ENCODE measurements at places on chromosomes 6 and 20.
A peak's percentile ranks its signal among the peaks of the same experiment; 100 is the strongest.

DNA sequence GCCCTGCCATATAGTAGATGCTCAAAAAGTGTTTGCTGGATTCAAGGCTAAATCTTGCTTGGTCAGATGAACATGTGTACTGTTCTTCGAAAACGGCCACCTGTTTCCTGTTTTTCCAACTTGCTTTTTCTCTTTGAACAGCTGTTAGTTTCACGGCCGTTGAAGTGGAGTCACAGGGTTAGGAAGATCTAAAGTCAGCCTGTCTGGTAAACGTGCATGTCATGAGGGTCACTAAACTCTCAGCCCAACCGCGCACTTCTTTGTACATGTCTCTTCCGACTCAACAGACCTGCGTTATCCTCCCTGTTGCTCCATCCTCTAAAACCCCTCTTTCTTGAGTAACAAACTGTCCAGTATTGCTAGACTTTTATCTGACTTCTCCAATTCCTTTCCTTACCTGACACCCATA, 93.2 kb upstream of the MAN1A1 start:
- no peak for DNase-seq

GRCh38 chr20:57080796-57081195, 185.6 kb downstream of the BMP7 start:
- no peak for DNase-seq

DNA sequence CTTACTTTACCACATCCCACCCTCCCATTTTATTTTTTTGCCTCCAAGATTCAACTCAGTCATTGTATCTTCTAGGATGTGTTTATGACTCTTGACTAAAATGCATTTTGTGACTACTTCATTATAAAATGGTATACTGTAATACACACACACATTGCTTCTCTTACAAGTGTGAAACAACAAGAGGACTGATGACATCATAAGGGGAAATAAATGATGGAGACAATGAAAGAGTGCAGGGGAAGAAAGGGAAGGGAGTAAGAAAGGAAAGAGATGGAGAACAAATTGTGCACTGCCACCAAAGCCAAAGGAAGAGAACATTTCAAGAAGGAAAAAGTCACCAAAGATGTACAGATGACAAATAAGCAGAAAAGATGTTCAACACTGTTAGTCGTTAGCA, 102.6 kb downstream of the CD164 start:
- no peak for DNase-seq

DNA sequence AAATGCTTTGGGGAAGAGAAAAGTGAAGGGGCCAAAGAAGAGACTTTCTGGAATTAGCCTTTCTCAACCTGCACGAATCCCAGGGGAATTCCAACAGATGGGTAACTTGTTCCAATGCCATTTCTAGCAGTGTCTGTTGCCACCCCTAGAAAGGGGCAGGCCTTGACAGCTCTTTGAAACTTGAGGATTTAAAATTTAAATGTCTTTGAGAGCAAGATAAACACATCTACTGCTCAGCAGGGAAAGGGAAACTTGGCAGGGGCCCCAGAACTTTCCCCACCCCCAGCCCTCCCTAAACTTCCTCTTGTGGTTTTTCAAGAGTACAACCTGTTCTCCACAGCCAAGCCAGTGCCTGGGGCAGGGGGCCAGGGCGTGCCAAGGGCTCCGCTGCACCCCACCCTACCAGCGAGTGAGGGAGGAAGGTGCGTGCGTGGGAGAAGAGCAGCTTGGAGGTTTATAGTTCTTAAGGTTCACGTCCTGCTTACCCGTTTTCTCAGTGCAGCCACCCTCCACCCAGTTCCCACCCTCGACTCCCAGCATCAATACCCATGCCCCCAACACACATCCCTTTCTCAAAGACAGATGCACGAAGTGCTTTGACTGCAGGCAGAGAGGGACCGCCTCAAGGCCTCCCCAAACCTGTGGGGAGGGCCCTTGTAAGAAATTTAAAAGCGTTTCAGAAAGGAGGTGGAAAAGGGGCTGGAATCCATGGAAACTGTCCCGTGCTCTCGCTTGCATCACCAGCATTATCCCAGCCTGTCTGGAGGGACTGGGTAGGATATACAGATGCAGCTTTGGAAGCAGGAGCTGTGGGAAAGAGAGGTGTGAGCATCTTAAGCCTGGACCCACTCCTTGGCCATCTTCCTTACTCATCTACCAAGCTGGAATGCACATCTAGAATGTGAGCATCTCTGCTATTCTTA, 4.5 kb upstream of the TAF8 start:
- peak; percentile 64 for DNase-seq

DNA sequence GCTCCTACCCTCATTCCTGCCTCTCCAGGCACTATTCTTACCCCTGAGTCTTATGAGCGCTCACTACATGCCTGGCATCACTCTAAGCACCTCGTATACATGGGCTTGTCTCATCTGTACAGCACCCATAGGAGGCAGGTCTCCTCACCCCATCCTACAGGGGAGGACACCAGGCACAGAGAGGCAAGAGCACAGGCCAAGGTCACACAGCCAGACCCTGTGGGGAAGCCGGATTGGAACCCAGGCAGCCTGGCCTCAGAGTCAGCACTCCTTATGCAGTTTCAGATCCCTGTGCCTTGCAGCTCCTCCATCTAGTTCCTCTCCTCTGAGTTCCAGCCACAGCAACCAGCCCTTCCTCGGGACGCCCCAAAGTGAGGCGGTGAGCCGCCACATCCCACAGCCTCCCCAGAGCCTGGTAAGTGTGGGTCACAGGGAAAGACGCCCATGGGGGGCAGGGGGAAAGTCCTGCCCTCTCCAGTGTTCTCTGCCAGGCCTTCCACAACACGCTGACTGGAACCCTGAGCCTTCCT, 103.3 kb downstream of the NFATC2 start:
- no peak for DNase-seq

DNA sequence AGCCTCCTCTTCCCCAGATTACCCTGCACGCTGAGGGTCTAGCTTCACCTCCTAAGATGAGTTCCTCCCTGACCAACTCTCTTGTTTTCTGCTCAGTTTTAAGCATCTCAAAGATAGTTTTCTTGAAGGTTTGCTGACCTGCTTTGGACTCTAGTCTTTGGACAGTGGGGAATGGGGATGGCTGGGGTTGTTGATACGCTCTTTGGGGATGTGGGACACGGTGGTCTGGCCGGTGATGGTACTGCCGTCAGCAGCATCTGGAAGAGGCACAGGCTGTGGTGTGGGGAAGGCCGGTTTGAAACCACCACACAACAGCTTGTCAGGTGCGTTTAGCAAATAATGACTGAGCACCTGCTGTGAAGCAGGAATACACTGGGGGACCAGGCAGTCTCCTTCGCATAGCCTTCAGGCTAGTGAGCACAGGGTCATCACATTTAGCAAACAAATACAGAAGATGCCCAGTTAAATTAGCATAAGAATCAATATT, 94.1 kb downstream of the TMEM242 start:
- DNase-seq = no peak

DNA sequence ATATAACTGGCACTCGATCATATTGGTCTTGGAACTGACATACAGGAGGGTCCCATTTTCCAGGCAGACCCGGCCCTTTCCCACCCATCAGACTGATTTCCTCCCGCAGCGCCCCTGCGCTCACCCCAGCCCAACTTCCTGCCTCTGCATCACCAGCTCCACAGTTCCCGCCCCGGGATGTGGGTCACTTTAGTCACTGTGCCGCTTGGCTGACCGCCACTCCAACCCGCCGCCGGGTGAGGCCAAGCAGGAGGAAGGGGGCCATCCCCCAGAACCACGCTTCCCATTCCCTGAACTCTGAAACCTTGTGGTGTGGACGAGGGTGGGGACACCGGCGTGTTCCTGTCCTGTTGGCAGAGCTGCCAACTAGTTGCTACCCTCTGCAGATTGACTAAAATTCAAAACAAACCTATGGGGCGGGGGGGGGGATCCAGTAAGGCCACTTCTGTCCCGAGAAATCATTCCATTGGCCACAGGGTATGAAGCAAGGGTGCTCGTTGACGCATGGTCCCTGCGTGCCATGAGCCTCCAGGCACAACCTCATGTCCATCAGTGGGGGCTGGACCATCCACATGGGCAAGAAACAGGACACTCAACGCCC, 12.3 kb downstream of the TGM2 start:
- no peak for DNase-seq

DNA sequence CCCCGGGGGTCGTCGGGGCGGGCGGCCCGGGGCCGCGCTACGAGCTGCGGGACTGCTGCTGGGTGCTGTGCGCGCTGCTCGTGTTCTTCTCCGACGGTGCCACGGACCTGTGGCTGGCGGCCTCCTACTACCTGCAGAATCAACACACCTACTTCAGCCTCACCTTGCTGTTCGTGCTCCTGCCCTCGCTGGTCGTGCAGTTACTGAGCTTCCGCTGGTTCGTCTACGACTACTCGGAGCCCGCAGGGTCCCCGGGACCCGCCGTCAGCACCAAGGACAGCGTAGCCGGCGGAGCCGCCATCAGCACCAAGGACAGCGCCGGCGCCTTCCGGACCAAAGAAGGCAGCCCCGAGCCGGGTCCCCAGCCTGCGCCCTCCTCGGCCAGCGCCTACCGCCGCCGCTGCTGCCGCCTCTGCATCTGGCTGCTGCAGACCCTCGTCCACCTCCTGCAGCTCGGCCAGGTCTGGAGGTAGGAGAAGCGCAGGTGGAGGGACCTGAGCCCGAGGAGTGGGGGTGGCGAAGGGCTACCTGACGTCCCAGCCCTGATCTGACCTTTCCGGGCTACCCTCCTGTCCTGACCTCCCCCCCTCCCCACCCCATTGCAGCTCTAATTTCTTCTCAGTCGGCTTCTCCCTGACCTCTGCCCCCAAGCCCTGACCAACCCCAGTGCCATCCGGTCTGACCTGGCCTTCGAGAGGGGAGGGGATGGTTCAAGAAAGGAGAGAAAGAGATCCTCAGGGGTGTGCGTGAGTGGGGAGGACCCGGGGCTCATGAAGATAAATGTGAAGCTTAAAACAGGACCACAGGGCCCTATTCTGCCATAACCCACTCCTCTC, 558 bp downstream of the XKR7 start:
- DNase-seq = peak; percentile 49

DNA sequence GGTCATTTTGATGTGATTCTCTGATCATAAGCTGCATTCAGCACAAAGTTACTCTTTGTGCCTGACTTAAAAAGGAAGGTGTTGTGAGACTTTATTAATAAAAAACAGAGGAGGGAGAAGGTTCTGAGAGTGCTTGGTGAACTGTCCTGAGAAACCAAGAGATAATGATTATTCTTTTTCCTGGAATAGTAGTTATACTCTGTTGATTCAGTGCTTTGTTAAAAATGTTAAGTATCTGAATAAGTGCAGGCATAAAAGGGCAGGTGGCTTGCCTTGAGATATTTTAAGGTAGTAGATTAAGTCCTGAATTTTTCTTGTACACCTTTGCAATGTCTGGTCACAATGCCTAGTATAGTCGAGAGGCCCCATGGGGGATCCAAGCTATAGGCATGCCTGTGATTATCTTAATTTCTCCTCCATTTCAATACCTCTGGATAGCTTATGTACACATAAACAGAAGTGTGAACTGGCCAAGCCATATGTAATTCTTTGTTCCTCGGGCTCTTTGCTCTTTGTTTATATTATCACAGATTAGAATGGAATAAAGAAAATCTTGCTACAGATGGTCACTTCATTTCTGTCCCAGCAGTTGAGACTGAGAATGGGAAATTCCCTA, 50.0 kb downstream of the SOBP start:
- no peak for DNase-seq

DNA sequence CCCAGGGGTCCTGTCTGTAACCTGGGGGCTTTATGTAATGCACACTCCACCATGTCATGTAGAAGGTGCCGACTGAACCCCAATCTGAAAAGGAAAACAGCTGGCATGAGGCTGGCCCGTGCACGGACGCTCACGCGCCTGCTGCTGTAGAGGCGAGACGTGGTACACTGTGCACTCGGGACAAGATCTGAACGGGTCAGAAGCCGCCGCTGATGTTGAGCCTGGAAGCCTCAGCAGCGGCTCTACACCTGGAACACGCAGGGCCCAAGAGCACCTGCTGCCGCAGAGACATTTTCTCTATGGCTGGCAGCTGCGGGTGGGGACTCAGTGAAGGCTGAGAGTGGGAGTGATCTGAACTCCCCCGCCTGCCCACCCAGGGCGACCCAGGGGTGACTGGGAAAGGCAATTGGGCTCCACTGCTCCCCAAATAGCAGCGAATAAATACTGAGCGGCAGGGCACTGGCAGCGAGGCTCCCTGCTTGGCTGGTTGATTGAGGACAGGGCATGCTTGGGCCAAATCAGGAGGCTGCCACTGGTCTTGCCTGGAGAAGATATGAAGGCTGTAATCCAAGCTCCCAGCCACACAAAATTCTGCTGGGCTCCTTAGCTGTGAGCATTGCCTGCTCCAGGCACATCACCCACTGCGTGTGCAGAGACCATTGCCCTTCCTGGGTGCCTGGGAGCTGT, 2.5 kb upstream of the OGFR start:
- no peak for DNase-seq

DNA sequence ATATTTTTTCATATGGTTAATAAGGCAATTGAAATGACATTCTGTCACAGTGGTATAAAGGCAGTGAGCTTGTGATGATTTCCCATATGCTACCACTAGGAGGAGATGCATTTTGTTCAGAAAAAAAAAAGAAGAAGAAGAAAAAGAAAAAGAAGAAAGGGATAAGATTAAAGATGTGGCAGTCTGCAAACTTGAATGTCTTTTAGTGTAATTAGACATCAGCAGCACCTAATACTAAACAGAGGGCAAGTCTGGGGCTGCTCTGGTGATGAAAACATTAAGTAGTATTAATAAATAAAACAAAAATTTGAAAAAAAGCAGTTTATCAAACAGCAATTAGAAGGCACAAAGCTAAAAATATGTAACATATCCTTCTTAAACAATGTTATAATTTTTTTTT, 95.4 kb upstream of the DEFB112 start:
- no peak for DNase-seq

DNA sequence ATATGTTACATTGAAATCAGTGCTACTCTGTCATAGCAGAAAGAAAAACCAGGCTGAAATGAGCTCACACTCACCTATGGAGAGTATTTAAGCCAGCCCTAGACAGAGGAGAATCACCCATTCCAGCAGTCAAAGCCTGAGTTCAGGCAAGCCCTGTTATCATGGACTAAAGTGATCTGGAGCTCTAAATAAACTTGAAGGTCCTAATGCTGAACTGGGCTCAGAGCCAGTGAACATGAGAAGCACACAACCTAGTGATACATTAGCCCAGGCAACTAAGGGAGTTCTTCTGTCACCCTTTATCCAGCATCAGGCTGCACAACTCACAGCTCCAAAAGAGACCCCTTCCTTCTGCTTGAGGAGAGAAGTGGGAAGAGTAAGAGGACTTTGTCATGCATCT, 425.0 kb downstream of the COL12A1 start:
- DNase-seq = no peak

- no peak for DNase-seq
These were observed 29.1 kb downstream of the MYH7B start for GRCh38 chr20:34984756-34985261.

GRCh38 chr6:70336996-70337742, 34.3 kb upstream of the COL9A1 start:
- DNase-seq = no peak

GRCh38 chr6:107319906-107320530, 139.3 kb downstream of the PDSS2 start:
- no peak for DNase-seq

- no peak for DNase-seq
These were observed 55.5 kb upstream of the SLCO4A1 start for GRCh38 chr20:62586799-62587198.

All from activated CD8-positive, alpha-beta memory T cell treated with anti-CD3 and anti-CD28 coated beads for 4 hours (primary cell).